A549 treated with AZD2906 at 1 μM for 4 hours (cell line): ENCODE measurements at places on chromosomes 6 and 20. TPM values are rescaled to one million over a fixed set of nuclear protein-coding genes. Genes with fewer than 3 reads are reported as not detected.

The TSHZ2 gene
- not detected in 5 replicates for total RNA-seq

The LIN28B gene
- total RNA-seq: 1.0 to 1.4 TPM (median 1.3 TPM) in 5 replicates

The NKX2-2 gene
- not detected in 5 replicates for total RNA-seq

The TRIM40 gene
- not detected in 5 replicates for total RNA-seq

The PROKR2 gene
- total RNA-seq: not detected in 5 replicates

The PRPF6 gene
- 52.7 to 54.9 TPM (median 54.7 TPM) in 5 replicates for total RNA-seq

The TSBP1 gene
- total RNA-seq: not detected in 5 replicates

The GSTA3 gene
- not detected in 5 replicates for total RNA-seq

The HTR1E gene
- total RNA-seq: not detected in 5 replicates

The ARG1 gene
- not detected in 5 replicates for total RNA-seq

The ZCCHC3 gene
- 17.7 to 22.9 TPM (median 21.2 TPM) in 5 replicates for total RNA-seq

The BTNL2 gene
- total RNA-seq: not detected in 5 replicates

The MEI4 gene
- total RNA-seq: not detected in 5 replicates
